ENCODE measurements at places on chromosomes 7 and 10. TPM values are rescaled to one million over a fixed set of nuclear protein-coding genes. Genes with fewer than 3 reads are reported as not detected.

CREB5 gene
- 31.1 TPM for total RNA-seq

AGAP9 gene
- 9.9 TPM for total RNA-seq

UTF1 gene
- not detected for total RNA-seq

SFXN4 gene
- total RNA-seq, result 17.1 TPM

RBM48 gene
- total RNA-seq, result 11.9 TPM

GRCh38 chr10:53724581-53724980 is 952.0 kb upstream of the MBL2 start:
- DNase-seq, result no peak

DNA sequence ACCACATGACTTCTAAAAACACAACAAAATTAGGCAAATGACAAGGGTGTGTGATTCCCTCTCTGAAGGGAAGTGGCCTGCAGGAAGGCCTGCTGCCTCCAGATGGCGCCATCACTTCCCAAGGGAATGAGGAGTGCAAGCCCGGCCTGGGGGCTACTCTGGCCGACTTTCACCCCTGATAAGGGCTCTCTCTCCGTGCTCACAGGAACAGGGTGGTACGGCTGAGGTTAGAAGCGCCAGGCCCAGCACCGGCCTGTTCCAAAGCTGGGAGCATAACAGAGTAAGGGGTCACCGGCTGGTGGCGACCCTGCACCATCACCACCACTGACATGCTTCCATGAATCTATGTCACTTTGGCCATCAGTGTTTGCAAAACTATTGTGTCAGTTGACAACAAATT is 13.1 kb downstream of the RBP3 start:
- no peak for DNase-seq

- DNase-seq, result no peak
Observed at GRCh38 chr7:94050046-94050445, 45.9 kb upstream of the BET1 start.

GRCh38 chr7:53485354-53485753 is 449.9 kb downstream of the POM121L12 start:
- no peak for DNase-seq

GRCh38 chr7:33062023-33062781 is at the start of gene NT5C3A:
TSS of gene NT5C3A (minus strand) at chr7:33062776. CDS start at chr7:33062705, 71 bp downstream.
- DNase-seq, result no peak

- no peak for DNase-seq
Observed at GRCh38 chr10:28090506-28090905, 91.6 kb upstream of the ODAD2 start.

- no peak for DNase-seq
Observed at GRCh38 chr7:28688174-28688573, 270.0 kb downstream of the TRIL start.

- no peak for DNase-seq
Observed at GRCh38 chr7:134891696-134892678, 94.3 kb upstream of the AGBL3 start.
